ENCODE measurements at places on chromosomes 1 and 21.
A peak's percentile ranks its signal among the peaks of the same experiment; 100 is the strongest.

- no peak for DNase-seq
These were observed 16.9 kb downstream of the SSR2 start for GRCh38 chr1:156003923-156004188.

DNA sequence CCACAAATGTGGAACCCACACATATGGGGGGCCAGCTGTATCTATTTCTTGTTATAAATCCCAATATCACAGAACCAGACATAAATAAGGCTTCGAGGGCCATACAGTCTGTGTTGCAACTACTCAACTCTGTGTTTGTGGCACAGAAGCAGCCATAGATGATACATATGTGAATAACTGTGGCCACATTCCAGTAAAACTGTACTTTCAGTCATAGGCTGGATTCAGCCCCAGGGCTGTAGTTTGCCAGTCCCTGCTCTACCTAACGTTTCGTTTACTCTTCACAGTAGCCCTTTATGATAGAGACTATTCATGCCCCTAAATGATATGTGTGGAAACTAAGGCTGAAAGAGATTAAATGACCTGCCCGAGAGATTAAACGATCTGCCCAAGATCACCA is 48.7 kb downstream of the FHAD1 start:
- no peak for DNase-seq

GRCh38 chr1:62882201-62883104 is 98.5 kb downstream of the ATG4C start:
- no peak for DNase-seq

- DNase-seq: no peak
These were observed 138.3 kb downstream of the FOXD2 start for GRCh38 chr1:47575855-47576757.

DNA sequence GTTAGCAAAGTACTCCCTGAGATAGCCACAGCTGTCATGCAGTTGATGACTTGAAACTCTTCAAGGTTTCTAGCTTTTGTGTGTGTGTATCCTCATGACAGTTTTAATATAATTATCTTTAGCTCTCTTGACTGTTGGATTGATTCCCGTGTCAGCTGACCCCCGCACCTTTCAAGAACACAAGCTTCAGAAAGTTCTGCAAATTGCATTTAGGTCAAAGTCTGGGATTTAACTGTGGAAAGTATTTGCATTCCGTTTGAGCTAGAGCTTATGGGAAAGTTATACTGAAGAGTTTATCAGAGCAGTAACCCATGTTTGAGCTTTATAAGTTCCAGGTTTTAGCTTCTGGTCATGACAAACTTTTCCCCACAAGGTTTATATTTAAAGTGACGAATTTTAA is 380.1 kb upstream of the CHRM3 start:
- DNase-seq: no peak

- no peak for DNase-seq
These were observed 38.9 kb downstream of the ATP1A1 start for GRCh38 chr1:116411784-116412479.

GRCh38 chr1:9101510-9102146 is 27.3 kb downstream of the GPR157 start:
- no peak for DNase-seq

- DNase-seq: no peak
These were observed 39.3 kb upstream of the EDEM3 start for GRCh38 chr1:184793967-184794366.

DNA sequence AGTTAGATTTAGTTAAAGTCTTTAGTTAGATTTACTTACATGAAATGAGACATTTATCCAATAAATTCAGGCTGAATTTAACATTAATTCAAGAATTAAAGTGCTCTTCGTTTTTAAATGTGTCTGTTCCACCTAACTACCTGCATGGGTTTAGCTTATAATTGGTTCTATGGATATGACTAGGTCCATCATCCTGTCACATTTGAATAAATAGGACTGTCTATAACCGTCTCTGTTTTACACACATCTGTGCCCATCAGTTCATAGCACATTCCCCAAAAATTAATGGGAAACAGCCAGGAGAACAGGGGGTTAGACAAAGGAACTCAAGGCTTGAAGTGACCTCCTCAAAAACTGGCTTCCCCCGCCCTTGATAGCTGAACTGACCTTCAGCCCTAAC is 219.6 kb downstream of the MRPL39 start:
- DNase-seq: no peak

GRCh38 chr21:37164742-37165141 is 91.7 kb downstream of the TTC3 start:
- no peak for DNase-seq

- DNase-seq: no peak
These were observed 119.5 kb downstream of the EPHB2 start for GRCh38 chr1:22830041-22830566.

DNA sequence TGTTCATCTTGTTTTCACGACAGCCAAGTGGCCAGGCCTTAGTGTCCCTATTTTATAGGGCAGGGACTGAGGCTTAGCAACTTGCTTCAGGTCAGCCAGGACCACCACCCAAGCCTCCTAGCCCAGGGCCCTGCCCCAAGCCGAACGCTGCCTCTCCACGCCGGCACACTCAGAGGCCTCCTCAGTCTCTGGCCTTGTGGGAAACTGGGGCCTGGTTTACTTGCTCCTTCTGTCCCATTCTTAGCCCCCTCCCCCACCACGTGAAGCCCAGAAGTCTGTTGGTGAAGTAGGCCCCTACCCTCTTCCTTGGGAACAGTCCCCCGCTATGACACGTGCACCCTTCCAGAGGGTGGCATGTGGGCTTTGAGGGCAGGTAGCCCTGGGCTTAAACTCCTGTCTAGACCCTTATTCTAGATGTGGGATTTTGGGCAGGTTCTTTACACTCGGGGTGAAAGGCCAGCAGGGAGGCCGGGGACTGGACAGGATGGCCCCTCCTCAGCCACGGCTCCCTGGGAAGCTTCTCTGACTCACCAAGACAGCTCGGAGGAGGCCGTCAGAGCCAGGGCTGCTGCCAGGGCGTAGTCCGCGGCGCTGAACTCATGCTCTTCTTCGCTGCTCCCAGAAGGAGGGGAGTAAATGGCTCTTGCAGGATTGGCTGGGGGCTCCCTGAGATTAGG is 4.3 kb downstream of the MYOM3 start:
- no peak for DNase-seq

DNA sequence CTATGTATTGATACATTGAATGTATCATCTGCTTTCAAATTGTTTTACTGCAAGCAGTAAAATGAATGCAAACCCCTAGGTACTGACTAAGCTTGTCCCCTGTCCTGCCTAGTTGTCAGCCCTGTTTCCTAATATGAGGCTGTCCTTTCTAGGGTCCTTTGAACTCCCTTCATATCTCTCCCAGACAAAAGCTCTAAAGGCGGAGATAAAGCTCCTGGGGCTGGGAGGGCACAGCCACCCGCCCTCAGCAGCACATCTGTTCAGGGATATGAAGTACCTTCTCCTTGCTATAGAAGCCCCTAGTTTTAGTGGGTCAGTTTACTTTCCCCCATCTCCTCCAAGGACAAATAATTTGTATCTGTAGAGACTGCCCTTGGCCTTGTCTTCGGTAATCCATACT is 93.1 kb upstream of the ETS2 start:
- no peak for DNase-seq

- no peak for DNase-seq
These were observed 3.7 kb downstream of the PGBD5 start for GRCh38 chr1:230422221-230422981.

GRCh38 chr1:202750761-202751160 is 40.5 kb upstream of the SYT2 start:
- DNase-seq: no peak

- no peak for DNase-seq
These were observed 339.9 kb downstream of the NTNG1 start for GRCh38 chr1:107480548-107481415.

DNA sequence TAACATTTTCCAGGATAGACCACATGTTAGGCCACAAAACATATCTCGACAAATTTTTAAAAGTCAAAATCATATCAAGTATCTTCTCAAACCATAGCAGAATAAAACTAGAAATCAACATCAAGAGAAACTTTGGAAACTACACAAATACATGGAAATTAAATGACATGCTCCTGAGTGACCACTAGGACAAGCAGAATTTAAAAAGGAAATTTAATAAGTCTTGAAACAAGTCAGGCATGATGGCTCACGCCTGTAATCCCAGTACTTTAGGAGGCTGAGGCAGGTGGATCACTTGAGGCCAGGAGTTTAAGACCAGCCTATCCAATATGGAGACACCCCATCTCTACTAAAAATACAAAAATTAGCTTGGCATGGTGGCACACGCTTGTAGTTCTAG is 26.4 kb upstream of the UTS2 start:
- no peak for DNase-seq

DNA sequence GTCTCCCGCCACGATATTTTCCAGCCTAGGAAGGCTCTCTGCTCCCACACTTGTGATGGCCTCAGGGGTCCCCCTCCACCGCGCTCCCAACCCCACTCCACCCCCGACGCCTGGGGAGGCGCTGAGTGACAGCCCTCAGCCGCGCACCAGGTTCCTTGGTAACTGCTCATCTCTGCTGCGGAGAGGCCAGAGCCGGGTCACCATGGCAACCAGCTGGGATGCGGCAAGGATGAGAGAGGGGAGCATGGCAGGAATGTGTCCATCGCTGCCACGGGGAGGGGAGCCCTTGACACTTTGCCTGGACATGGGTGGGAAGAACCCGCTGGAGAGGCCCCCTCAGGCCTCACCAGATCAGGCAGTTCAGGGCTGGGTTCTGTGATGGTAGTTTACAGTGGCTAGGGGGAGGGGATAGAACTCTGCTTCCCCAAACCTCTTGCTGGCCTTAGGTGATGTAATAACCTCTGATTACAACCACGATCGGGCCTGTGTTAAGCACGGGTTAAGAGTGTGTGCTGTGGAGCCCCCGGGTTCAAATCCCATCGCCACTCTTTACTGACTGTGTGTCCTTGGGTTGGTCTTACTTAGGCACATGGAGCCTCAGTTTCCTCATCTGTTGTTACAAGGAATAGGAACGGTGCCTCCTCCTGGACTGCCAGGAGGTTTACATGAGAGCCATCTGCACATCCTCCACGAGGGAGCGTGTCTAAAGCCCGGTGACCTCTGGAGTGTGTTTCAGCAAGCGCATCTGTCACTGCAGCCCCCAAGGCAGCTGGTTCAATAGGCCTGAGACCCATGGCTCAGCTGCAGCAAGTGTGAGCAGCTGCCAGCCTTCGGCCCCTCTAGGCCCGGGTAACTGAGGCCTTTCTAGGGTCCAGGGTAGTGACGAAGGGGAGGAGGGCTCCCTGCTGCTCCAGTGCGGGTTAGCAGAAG is 6.3 kb downstream of the KIF17 start:
- DNase-seq: no peak

- DNase-seq: no peak
These were observed 32.6 kb downstream of the GPR52 start for GRCh38 chr1:174480324-174480723.

DNA sequence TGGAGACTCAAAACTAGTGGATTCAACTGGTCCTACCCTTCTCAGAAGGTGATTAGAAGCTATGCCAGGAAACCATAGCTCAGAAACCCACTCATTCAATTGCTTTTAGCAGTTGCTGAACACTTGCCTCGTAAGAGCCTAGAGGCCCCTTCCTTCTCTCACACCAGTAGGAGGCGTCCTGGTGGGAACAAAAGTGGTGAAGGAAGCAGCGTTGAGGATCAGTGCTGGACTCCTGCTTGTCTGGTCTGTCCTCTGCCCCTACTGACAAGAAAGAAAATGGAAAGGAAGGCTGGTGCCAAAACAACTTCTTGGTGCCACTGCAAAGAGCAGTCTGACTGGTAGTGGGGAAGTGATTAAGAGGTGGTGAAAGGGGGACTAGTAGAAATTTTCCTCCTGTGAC is 269.7 kb downstream of the LMO4 start:
- DNase-seq: no peak

GRCh38 chr1:42837709-42838108 is 8.7 kb upstream of the ZNF691 start:
- no peak for DNase-seq

- DNase-seq: no peak
These were observed 189.1 kb upstream of the RNPC3 start for GRCh38 chr1:103336408-103336807.

DNA sequence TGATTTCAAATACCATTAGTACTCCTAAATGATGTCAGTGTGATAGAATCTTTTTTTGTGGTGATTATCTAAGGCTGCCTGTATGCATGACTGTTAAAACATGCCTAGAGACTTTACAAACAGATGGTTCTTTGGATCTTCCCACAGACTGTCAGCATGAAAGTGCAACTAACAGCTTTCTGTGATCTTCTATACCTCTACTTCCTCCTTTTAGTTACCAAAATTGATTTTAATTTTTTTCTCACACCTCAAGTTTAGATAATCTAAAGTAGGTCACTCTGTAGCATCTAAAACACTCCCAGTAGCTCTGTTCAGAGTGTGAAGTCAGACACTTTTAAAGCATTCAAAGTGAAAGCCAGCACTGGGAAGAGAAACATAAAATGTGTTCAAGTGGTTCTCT is 534.5 kb downstream of the PTPRC start:
- DNase-seq: no peak

GRCh38 chr21:32321480-32321879 is 22.8 kb downstream of the MRAP start:
- DNase-seq: no peak

- DNase-seq: peak; percentile 12
These were observed 143.9 kb downstream of the PHTF1 start for GRCh38 chr1:113615425-113615824.

GRCh38 chr1:116372191-116372590 is 853 bp upstream of the ATP1A1 start:
- DNase-seq: no peak

DNA sequence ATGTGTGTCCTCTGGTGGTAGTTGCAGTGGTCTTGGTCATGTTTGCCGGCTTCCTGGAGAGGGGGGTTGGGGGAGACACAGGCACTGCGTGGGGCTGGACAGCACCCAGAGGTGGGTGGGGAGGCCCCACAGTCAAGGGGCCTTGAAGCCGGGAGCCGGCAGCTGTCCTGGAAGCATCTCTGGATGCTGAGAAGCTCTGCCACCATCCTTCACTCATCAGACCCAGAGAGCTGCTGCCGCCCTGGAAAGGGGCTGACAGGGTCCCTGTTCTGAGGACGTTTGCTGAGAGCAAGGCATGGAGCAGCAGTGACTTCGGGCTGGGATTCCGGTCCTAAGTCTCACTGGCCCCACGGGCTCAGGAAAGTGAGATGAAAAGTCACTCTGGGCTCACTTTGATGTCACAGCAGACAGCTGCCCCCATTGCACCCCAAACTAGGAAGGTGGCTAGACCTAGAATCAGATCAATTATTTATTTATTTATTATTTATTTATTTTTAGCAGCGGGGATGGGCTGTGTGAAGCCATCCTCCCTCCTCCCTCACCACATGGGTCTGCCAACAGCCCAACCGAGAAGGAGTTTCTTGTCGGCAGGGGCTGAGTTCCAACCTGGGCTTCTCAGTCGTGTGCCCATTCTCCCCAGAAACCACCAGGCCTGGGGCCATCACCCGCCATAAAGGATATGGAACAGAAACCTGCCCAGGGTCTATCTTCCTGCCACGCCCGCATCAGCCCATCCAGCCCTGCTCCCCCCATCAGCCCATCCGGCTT is 547.4 kb downstream of the PTPRU start:
- DNase-seq: no peak

DNA sequence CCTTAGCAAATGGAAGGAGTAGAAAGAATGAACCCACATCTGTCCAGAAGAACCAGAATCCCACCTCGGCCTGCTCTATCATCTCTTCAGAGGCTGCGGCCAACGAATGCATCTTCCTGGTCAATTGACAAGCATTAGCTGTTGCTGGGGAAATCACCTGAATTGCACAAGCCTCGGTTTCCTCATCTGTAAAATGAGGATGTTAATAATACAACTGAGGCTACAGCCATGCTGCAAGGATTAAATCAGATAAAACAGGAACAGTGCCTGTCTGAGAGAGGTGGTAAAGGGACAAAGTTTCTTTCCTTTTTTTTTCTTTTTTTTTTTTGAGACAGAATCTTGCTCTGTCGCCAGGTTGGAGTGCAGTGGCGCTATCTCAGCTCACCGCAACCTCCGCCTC is 99.8 kb downstream of the KIF14 start:
- no peak for DNase-seq
